NCI-H69 (cell line): ENCODE measurements at places on chromosomes 2 and 18.

- no peak for DNase-seq
Measured at GRCh38 chr2:230830428-230830827, 34.3 kb upstream of the ITM2C start.

DNA sequence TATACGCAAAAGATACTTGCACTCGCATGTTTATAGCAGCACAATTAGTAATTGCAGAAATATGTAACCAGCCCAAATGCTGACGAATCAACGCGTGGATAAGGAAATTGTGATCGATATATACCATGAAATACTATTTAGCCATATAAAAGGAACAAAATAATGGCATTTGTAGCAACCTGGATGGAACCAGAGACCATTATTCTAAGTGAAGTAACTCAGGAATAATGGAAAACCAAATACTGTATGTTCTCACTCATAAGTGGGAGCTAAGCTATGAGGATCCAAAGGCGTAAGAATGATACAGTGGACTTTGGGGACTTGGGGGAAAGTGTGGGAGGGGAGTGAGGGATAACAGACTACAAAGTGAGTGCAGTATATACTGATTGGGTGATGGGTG lies 1008.0 kb upstream of the CRIM1 start:
- peak; percentile 68 for DNase-seq

DNA sequence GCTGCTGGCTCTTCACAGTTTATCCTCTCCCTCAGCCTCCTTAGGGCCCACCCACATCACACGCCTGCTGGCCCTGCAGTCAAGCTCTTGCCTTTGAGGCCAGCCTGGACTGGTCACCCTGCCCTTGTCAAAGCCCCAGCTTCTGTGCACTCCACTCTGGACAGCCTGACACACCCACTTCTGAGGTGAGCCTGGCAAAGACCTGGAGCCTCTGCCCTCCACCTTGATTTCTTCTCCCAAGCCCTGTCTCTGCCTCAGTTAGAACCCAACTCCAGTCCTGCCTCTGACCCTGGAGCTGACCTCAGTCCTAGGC lies 37.0 kb upstream of the TAF1B start:
- DNase-seq, result no peak

GRCh38 chr2:88739985-88740600 lies 48.6 kb downstream of the RPIA start:
- DNase-seq, result peak; percentile 57
